ENCODE measurements at places on chromosomes 7 and 10.

DNA sequence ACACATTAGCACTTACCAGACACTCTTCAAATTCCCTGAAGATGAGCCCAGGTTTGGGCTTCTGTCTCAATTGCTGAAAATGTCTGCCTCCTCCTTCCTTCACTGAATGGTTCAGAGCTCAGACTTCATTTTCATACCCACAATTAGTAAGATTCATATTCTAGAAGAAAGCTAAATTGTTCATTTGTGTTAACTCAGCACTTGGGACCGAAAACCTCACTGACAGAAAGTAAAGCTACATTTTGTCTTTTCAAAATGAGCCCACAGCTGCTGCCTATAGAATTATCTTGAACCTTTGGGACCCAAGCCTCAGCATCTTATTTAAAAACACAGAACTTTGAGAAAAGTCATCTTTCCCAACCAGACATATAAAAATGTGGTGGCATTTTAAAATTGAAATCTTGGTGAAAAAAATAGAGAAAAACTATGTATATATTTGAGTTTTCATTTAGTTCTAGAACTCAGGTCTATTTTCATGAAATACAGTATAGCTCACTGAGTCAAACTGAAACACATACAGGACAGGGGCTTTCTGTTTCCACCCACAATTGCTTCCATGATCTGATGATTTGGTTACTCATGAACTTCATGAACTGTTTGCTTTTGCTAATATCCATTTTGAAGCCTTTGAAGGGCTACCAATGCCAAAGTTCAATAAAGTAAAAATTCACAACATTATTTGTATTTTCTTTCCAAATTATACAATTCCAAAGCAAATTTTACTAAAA is 119.1 kb upstream of the PFKP start:
- no peak for DNase-seq

DNA sequence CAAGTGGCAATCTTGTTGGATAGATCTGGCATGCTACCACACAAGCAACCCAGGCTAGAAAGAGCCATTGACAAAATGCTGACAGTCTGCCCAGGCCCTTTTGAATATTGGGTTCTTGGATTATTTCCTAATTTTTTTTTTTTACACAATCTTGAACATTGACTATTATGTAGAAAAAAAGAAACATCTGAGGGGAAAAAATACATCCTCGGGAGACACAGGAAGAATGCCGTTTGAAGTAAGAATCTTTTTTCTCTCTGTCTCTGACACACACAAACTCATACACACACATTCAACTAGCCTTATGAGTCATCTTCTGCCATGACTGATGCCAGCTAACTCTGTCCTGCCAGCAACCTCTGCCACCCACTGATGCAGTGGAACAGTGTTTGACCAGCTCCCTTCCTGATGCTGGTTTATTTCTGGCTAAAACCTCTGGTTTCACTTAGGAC is 47.2 kb downstream of the SORBS1 start:
- DNase-seq: no peak

DNA sequence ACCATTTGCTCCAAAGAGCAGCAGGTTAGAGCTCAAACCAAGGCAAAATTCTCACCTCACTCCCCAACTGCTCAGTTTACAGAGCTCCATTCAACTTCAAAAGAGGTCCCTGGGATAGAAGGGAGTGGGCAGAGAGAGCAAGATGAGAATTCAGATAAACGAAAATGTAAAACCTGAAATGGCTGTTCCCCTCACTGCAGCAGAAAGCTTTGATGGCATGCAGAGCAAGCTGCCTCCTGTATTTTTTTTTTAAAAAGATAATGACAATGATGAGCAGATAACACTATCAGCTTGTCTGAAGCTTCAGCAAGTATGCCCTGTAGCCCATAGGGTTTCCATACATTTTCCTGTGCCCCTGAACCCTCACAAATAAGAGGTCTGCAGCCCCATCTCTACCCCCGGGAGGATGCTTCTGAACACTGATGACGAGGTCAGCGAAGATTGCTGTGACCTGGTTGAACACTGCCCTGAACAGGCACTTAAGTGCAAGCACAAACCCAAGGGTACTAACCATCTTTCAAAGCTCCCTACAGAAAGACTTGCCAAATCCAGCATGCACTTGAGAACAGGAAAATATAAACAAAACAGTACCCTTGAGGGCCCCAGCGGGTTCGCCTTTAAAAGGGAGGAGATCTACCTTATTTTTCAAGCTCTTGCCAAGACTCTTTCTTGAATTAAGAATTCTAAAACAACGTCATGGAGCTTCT is 81.3 kb downstream of the GLI3 start:
- DNase-seq: peak; percentile 43

DNA sequence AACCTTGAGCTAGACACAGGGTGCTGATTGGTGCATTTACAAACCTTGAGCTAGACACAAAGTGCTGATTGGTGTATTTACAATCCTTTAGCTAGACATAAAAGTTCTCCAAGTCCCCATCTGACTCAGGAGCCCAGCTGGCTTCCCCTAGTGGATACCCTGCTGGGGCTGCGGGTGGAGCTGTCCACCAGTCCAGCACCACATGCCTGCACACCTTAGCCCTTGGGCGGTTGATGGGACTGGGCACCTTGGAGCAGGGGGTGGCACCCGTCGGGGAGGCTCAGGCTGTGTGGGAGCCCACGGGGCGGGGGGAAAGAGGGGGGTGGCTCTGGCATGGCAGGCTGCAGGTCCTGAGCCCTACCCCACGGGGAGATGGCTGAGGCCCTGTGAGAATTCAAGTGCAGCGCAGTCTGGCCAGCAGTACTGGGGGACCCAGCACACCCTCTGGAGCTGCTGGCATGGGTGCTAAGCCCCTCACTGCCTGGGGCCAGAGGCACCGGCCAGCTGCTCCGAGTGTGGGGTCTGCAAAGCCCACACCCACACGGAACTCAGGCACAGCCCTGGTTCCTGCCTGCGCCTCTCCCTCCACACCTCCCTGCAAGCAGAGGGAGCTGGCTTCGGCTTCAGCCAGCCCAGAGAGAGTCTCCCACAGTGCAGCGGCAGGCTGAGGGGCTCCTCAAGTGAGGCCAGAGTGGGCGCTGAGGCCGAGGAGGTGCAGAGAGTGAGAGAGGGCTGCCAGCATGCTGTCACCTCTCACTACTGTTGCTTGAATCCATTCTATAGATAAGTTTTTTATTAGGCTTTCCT is 369.8 kb upstream of the SMIM30 start:
- DNase-seq: no peak

- no peak for DNase-seq
Observed at GRCh38 chr7:84314263-84314662, 119.7 kb upstream of the SEMA3A start.

DNA sequence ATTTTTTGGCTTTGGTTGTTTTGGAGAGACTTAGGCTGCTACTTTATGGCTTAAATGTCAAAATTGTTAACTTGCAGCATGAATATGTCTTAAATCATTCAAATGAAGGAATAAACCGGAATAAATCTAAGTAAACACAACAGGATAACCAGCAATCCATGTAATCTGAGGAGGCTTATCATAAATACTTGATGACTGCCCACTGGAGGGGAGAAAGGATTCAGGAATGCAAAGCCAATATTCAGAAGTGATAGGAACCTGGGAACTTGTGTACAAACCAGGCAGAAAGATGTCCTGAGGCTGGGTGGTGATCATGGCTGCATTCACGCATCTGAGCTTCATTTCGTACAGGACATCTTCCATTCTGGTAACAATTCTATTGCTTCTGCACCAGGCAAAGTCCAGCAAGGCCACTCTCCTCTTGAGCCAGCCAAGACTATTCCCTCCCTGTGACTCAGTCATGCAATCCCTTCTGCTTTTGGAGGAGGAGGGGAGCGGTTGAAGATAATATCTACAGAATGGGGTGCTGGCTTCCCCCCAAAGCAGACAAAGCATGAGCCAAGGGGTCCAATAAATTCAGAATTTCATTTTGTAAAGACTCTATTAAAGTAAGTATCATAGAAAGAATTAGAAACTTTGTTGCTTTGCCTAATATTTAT is 374.5 kb downstream of the PHTF2 start:
- DNase-seq: no peak

DNA sequence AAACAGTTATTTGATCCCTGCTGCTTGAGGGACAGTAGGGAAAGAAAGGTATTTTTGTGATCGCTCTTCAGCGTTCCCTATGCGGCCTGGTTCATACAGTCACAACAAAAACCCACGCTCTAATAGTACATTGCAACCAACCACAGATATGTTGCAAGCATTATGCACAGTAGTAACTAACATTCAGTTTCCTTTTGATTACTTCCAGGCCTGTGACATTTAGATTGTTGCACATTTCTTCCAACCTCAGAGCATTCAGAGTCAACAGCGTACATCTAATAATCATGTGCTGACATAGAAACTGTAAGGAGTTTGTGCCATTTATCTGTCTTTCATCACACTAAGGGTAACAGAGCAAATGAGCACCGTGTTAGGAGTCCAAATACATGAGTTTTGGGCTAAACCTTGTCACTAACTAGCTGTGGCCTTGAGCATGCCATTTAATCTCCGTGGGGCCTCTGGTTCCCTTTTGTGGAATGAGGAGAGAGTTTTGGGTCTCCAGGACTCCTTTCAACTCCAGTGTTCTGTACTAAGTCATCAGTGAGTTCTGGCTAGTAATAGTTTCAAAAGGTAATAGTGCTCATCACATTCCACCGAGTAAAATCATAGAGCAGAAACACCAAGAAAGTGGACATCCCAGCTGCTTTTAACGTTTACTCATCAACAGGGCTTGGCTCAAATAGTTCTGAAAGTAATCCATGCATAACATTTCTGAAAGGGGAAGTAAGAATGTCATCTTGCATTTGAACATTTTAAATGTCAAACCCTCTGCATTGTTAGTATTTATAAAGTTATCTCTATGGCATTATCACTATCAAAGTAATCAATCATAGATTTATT is 99.0 kb upstream of the FZD1 start:
- DNase-seq: no peak

Data from SK-N-DZ (cell line).